ENCODE measurements at places on chromosomes 13 and 19.

- DNase-seq, result no peak
Observed at GRCh38 chr13:99231721-99232120, 26.5 kb downstream of the GPR18 start.

DNA sequence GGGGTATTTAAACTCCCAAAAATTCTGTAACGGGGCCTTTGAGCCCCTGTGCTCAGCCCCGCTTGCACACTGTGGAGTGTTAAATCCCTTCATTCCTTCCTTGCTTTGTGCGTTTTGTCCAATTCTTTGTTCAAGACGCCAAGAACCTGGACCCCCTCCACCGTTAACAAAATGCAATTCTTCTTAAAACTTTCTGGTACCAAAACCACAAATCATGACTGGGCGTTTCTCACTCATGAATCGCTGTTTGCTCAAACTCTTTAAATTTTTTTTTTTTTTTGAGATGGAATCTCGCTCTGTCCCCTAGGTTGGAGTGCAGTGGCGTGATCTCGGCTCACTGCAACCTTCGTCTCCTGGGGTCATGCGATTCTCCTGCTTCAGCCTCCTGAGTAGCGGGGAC is 881 bp downstream of the ZNF20 start:
- no peak for DNase-seq

DNA sequence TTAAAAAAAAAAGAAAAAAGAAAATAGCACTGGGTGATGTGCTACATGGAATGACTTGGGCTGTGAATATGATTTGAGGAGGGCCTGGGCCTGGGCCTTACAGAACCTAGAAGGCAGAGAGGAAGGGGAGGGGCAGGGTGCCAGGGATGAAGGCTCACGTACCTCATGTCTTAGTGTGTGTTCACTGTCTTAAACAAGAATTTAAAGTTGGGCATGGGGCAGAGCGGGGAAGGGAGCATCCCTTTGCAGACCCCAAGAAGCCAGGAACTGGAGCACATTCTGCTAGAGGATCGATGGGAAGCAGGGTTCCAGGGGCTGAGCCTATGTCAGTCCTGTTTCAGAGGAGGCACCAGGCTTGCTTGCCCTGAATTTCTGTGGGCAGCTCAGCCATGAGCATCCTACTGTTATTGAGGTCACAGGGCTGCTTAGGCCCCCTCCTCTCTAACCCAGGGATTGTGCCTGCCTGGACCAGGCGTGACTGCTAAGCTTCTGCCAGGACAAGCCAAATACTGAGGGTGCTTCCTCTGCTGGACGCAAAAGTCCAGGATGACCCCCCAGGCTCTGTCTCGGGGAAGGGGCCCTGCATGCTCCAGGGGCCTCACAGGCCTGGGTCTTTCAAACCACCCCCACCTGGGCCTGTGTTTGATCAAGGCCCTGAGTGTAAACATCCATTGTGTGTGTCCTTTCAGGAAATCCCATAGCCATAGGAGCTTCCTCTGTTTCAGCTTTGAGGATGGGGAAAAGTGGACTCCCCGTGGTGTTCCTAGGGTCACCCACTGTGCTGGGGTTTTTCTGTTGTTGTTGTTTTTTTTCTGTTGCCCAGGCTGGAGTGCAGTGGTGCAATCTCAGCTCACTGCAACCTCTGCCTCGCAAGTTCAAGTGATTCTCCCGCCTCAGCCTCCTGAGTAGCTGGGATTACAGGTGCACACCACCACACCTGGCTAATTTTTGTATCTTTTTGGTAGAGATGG is 4.8 kb downstream of the LSR start:
- DNase-seq, result no peak

GRCh38 chr13:31719214-31719613 is 20.1 kb upstream of the RXFP2 start:
- no peak for DNase-seq

DNA sequence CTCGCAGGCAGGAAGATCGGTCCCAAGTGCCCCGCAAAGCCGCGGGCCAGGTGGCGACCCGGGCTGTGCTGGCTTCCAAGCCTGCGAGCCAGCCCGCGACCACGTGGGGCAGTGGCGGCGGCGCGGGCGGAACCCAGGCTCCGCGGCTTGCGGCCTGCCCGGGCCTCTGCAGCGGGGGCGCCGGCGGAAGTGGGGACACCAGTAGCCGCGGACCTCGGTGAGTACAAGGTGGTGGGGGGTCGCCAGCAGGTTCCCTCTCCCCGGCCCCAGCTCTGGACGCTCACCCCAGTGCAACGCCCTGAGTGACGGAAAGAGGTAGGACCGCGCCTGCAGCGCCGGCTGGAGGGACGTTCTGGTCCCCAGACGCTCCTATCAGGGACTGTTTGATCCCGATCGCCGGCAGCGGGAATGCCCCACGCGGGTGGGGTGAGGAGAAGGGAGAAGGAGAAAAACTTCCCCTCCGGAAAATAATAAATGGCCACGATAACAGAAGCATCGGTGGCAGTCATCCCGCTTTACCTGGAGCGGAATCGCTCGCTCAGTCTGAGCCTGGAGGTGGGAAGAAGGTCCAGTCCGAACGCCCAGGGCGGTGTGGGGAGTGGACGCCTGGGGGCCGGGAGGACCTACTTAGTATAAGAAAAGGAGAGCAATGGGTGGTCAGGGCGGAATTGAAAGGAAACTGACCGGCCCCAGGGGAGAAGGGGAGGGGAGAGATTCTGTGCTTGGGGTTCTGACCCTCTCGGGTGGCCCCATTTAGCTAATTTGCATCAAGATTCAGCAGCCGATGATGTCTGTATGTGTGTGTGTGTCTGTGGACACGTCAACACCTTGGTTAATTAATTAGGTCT is at the start of gene GEMIN7:
Gene GEMIN7, plus strand, starts transcription at position 198 of the 848 bp plus-strand sequence. CDS start 10,855 bp downstream, outside the sequence.
- DNase-seq, result peak; percentile 72

DNA sequence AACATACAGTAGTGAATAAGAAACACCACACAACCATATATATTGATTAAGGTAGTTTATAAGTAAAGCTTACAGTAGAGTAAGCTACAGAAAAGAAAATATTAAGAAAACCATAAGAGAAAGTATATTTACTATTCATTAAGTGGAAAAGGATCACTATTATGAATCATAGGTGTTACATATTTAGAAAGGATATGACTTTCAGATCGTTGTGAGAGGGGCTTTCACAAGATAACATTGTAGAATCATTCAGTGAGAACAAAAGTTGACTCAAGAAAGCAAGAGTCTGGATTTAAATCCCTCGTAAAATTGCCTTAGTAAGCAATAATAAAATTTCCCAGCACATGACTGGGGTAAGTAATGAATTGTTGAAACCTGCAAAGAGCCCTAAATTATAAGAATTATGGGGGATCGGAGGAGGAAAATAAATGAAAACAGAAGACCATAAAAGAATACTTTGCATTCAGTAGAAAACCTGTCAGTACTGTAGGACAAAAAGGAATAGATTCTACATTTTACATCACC is 6.0 kb downstream of the UFM1 start:
- DNase-seq, result no peak
